ENCODE measurements at places on chromosomes 7 and 10.
A peak's percentile ranks its signal among the peaks of the same experiment; 100 is the strongest.

DNA sequence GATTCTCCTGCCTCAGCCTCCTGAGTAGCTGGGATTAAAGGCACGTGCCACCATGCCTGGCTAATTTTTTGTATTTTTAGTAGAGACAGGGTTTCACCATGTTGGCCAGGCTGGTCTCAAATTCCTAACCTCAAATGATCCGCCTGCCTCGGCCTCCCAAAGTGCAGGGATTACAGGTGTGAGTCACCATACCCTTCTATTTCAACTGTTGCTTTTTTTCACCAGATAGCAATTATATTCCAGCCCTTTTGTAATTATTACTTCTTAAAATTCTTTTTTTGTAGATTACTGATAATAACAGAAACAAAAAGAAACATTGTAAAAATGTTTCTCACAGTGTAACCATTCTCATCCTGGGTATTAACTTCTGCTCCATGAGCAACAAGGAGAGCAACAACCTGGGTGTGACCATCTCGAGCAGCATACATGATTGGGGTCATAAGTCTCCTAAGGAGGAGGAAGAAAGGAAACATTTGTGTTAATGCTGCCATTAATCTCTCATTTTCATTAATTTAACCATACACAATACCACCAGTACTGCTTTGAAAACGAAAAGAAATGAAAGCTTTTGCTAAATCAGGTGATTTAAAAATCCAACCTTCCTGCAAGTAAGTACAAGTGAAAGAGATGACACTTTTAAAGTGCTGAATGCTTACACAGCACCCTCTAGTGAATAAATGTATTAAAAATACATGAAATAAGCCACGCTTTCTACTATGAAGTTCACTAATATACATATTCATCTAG lies 41.8 kb downstream of the ASZ1 start:
- DNase-seq: peak; percentile 68

- no peak for DNase-seq
These were observed 35.7 kb downstream of the SEMA3E start for GRCh38 chr7:83613232-83613631.

- DNase-seq: no peak
These were observed 56.5 kb downstream of the ZNF277 start for GRCh38 chr7:112262855-112263487.

- no peak for DNase-seq
These were observed 52.4 kb downstream of the ABCB1 start for GRCh38 chr7:87548123-87548919.

DNA sequence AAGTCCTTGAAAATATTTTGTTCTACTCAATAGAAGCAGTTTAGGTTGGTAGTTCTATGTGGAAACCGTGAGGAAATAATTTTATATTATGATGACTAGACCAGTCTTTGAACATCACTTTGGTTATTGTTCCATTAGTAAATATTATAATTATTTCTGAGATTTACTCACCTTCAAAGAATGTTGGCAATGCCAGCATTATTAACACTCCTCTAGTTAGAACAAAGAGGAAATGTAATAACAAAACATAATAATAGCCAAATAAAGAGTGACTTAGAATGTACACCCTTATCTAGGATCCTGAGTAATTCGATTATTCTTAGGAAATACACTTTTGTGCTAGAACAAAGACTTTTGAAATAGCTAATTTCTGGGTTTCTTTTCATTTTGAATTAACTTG lies 121.1 kb downstream of the CFTR start:
- DNase-seq: no peak

DNA sequence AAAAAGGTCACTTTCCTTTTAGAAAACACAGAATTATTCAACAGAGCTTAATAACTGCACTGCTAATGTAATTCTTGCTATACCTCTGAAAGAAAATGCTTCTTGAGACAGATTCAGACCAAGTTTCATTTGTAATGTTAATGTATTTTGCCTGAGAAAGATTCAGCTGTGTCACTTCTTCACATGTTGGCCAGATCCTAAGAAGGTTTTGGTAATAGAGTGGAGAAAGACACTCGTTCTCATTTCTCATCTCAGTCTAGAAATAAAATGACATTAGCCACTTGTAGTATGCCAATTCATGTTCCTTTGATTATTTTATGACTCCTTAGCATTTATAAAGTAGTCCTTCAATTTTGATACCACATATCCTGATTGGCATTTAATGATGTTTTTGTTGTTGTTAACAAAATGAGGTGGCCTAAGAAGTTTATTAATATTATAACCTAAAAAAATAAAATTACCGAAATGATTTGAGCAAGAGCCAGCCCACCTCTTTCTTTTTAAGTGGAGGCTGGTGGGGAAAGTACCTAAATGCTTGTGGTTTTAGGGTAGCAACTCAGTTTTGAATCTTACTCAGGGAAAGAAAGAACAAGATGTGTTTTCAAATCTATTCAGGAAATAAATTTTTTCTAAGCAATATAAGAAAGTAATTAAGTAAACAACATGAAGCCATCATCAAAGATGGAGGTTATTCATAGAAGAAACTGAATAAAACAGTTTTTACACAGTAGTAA lies 16.4 kb upstream of the ELAPOR2 start:
- no peak for DNase-seq

DNA sequence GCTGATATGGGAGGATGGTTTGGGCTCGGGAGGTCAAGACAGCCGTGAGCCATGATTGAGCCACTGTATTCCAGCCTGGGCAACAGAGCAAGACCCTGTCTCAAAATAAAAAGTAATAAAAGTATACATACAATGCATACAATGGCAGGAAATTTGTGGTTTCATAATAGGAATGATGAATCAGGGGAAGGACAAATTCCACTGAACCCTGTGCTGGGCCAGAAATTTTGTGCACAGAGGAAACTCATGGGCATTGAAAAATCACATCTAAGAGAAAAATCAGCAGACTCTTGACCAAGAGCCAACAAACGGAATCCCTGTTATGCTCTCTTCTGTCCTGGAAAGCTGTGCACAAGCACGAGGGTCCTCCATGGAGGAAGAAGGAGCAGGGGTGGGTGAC lies 35.1 kb downstream of the SEM1 start:
- no peak for DNase-seq
